Activated naive CD4-positive, alpha-beta T cell treated with anti-CD3 and anti-CD28 coated beads, Interleukin-2, amount 50 U/mL, for 72 hours (primary cell): ENCODE measurements at places on chromosomes 6 and 20. TPM values are rescaled to one million over a fixed set of nuclear protein-coding genes. Genes with fewer than 3 reads are reported as not detected.
A peak's percentile ranks its signal among the peaks of the same experiment; 100 is the strongest.

RBM24 gene
- total RNA-seq, result not detected

DNA sequence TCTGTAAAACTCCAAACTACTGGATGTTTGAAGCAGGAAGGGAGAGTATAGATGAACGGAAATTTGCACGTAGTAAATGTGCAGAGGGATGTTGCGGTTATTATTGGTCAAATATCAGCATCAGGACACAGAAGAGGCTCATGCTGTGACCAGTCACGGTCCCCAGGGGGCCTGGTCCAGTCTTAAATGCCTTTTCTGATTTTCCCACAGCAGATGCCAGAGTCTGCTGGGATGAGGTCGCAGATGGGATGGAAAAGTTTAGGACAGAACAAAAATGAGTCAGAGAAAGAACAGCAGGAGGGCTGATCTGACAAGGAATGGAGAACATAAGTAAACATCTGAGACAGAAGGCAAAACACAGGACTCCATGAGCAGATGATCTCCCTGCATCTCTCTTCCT is 11.7 kb upstream of the SIRPG start:
- no peak for DNase-seq

- DNase-seq, result no peak
Measured at GRCh38 chr20:4971064-4971463, 30.2 kb downstream of the SLC23A2 start.

TRIM38 gene
- 37.7 TPM for total RNA-seq

TSHZ2 gene
- total RNA-seq, result 91.0 TPM

DNA sequence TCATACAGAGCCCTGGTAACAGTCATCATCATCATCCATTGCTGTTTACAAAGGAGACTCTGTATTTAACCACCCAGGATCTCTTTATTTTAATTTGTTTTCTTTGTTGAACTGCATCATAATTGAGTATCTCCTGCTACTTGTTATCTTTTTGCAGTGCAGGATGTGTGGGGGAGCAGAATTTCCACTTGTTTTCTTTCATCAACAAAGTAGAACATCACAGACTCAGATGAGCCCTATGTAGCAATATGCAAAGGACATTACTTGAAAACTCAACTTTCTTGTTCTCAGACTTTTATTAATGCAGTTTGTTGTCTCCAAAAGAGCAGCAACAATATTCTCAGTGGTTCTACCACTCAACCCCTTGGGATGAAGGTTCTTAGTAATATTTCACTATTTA is 38.7 kb upstream of the IPCEF1 start:
- DNase-seq, result no peak

- no peak for DNase-seq
Measured at GRCh38 chr20:62977613-62978560, 25.4 kb downstream of the SLC17A9 start.

DNA sequence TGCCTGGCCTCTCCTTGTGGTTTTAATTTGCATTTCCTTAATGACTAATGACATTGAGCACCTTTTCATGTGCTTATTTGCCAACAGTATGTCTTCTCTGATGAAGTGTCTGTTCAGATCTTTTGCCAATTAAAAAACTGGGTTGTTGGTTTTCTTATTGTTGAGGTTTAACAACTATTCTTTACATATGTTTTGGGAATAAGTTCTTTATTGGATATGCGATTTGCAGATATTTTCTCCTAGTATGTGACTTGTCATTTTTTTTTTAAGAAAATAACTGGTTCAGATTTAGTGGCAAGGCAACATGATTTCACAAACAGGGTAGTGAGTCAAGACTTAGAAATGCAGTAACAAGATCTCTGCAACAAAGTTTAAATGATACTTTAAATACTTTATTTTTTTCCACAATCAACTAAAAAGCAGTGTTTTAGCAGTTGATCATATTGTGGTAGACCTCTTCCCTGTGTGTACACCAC is 67.8 kb downstream of the TIAM2 start:
- DNase-seq, result no peak

DNA sequence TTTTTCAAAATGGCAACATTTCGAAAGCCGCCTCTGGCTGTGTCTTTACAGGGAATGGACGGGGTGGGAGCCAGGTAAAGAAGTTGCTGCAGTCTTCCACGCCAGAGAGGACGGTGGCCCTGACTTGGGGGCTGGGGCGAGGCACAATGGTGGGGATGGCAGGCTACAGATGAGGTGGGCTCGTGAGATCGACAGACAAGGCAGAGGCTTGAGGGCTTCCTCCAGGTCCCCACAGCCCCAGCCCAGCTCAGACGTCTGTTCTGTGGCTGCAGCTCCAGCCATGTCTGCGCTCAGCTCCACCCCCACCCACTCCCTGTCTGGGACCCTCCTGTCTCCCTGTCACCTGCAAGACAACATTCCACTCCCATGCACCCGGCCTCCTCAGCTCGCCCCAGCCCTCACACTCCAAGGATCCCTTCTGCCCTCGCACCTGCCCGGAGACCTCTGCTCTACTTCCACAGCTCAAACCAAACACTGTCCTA is 7.4 kb upstream of the C20orf144 start:
- DNase-seq, result no peak

- no peak for DNase-seq
Measured at GRCh38 chr6:37089783-37090182, 80.2 kb upstream of the PIM1 start.

DNA sequence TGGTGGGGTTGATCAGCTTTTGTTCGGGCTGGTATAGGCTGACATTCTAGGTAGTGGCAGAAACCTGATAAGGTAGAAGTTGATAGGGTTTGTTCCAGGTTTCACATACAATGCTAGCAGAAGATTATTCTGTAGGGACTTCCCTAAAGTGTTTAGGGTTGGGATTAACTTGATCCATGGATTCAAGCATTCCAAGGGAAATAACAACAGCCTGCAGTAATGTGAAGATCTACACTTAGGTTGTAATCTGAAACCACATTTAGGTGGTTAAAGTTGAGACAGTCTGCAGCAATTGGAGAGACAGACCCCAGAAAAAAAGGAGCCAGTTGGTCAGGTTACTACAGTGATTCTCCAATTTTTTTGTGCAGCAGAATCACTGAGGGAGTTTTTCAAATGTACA is 56.1 kb downstream of the GJA1 start:
- DNase-seq, result no peak

GABRR1 gene
- not detected for total RNA-seq

DNA sequence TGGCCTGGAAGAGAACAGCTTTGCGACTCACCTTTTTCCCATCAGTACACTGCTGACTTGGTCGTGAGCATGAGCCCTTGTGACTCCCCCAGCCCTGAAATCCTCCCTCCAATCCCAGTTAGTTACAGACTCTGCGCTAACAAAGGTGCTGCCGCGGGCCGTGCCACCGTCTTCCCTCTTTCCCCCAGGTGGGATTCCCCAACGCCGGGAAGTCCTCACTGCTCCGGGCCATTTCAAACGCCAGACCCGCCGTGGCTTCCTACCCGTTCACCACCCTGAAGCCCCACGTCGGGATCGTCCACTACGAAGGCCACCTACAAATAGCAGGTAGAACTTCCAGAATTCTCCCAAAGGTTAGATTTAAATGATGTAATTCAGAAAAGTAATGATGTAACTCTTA is 16.1 kb downstream of the MTG2 start:
- DNase-seq, result no peak

GRCh38 chr6:22801831-22802230 is 232.5 kb downstream of the HDGFL1 start:
- no peak for DNase-seq

RUNX2 gene
- 20.8 TPM for total RNA-seq

- DNase-seq, result no peak
Measured at GRCh38 chr6:5066456-5067093, 18.6 kb upstream of the PPP1R3G start.

GGT7 gene
- 22.4 TPM for total RNA-seq

- no peak for DNase-seq
Measured at GRCh38 chr6:55445648-55446204, 118.5 kb downstream of the GFRAL start.

SLC17A3 gene
- 1.6 TPM for total RNA-seq

DNA sequence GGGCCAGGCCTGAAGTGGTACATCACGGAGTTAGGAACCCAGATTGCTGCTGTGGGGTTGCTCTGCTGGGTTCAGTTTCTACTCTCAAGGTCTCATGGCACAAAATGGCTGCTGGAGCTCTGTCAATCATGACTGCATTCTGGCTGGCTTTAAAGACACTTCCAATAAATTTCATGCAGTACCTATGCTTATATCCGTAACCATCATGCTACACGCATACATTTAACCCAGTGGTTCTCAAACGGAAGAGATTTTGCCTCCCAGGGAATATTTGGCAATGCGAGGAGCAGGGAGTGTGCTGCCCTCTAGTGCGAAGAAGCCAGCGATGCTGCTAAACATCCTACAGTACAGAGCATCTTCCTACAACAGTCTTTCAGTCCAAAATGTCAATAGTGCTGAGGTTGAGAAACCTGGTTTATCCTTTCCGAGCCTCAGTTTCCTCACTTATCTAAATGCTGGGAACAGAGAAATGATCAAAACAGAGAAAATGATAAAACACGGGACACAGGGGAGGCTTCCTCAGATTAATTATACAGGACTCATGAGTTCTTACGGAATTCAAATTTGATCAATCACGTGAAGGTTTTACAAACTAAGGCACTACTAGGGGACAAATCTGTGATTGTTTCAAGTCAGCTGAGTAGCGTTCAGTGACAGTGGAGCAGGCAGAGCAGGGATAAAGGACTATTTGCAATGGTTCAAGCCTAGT is 9.6 kb upstream of the SLC2A10 start:
- DNase-seq, result no peak

- DNase-seq, result no peak
Measured at GRCh38 chr6:144722154-144722737, 437.1 kb downstream of the UTRN start.

GSTA3 gene
- not detected for total RNA-seq

PLCB4 gene
- total RNA-seq, result not detected

GRCh38 chr6:20681243-20681684 is 147.0 kb downstream of the CDKAL1 start:
- no peak for DNase-seq

DNA sequence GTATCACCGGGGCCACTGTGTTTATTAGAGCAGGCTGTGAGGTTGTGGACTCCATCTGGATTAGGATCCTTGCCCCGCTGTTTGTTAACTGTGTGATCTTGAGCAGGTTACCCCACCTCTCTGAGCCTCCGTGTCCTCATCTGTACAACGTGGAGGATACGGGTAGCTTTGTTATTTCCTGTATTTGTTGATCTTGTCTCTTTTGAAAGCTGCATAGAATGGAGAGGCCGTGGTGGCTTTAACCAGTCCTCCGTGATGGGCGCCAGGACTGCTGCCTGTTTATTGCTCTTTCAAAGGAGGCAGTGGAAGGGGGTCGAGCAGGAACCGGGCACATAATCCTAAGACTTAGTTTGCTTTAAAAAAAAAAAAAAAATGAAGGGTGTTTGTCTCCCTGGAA is 22.9 kb downstream of the BCAS4 start:
- no peak for DNase-seq

GPSM3 gene
- 151 TPM for total RNA-seq

DNA sequence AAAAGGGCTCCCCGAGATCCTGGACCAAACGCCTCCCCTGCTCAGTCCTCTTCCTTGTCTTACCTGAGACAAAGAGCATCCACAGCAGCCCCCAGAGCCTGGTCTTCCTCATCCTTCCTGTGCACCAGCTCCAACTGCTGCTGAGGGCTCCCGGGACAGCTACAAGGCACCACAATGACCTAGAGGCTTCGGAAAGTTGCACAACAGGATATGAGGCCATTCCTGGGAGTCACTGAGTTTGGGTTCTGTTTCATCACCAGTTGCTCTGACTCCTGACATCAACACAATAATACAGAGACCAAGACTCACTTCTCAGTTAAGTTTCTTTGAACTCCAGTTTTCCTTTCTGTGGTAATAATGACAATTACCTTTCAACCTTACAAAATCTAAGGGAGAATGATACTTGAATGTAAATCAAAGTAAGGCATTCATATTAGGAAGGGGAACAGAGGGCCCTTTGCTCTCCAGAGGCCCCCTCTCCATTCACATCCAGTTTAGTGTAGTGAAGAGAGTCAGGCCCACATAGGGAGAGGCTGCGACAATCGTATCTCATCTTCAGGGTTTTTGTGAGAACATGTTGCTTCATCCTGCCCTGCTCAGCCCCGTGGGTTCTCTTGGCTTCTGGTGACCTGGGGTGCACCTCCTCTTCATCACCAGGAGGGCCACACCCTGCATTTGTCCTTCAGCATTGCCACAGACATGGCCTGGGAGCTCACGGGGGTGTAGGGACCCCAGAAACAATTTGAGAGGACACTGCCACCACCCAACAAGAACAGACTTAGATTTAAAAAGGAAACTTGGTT is at the start of gene TREM1:
TSS of gene TREM1 (minus strand) at position 139 of the 803 bp plus-strand sequence. CDS start at position 112, 27 bp downstream.
- DNase-seq, result no peak

EPPIN gene
- total RNA-seq, result not detected

DNA sequence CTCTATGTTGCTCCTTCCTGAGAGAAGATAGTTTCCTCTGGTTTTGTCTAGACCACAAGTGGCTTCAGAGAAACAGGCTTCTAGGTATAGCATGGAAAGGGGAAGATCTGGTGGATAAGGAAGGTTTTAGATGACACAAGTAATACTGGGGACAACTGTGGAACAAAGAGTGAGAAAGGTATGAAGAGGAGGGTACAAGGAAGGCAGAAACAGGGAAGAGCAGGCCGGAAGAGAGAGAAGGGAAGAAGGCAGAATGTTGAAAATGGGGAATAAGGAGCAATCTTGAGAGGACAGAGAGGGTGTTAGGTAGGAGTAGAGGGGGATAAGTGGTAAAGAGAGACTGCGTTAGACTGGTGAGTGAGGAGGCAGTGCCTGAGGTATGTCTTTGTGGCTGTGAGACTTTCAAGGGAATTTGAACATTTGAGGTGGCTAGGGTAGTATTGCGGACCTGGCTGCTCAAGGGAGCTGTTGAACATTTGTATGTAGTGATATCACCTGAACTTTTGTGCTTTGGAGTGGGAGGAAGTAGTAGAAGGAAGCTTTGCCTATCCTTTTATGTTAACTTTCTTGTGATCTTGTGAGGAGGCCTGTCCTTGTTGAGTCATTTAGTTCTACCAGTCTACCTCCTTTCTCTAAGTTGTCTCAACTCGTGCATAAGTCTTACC is 69.5 kb downstream of the FOXO3 start:
- DNase-seq, result peak; percentile 18

DNA sequence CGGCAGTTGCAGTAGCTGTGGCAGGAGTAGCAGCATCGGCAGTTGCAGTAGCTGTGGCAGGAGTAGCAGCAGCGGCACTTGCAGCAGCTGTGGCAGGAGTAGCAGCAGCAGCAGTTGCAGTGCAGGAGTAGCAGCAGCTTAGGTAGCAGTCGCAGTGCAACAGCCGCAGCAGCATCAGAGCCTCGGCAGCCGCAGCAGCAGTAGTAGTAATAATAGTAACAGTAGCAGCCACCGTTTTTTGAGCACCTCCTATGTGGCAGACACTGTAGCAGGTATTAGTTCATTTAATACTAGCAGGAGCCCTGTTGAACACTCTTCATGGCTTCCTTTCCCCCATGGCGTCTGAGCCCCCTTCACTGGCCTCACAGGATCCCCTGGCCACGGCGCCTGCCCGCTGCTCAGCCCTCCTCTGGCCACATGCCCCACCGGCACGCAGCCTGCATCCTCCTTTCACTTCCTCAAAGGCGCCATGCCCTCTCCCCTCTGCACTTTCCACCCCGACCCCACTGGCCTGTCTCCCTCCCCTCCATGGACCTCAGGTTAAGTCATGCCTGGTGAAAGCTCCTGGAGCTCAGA is 19.1 kb upstream of the IRF4 start:
- DNase-seq, result no peak

GRCh38 chr6:136792410-136793262 is at the start of gene MAP3K5:
Gene MAP3K5, minus strand, starts transcription at chr6:136792477. Its CDS starts 320 bp downstream, at chr6:136792157.
- peak; percentile 97 for DNase-seq
